Adipocyte (in vitro differentiated cells): ENCODE measurements at places on chromosomes 3 and 15.
A peak's percentile ranks its signal among the peaks of the same experiment; 100 is the strongest.

- DNase-seq = no peak
Observed at GRCh38 chr3:46085421-46086082, 58.3 kb upstream of the XCR1 start.

DNA sequence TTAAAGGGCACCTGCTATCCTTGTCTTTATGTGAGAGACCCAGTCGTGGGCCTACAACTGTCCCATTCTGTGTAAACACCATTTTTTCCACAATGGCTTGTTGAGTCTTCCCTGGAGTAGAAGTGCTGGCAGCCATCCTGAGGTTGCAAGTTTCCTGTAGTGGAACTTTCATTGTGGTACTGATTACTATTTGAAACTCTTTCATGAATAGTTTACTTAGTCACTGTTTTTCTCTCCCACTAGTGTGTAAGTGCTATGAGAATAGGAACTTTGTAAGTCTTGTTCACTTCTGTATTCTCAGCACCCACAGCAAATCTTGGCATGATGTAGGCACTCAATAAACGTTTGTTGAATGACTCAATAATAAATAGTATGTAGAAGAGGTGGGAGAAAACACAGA, 48.6 kb downstream of the RARB start:
- DNase-seq = no peak

GRCh38 chr3:124441766-124442165, 288.5 kb upstream of the UMPS start:
- DNase-seq = no peak

DNA sequence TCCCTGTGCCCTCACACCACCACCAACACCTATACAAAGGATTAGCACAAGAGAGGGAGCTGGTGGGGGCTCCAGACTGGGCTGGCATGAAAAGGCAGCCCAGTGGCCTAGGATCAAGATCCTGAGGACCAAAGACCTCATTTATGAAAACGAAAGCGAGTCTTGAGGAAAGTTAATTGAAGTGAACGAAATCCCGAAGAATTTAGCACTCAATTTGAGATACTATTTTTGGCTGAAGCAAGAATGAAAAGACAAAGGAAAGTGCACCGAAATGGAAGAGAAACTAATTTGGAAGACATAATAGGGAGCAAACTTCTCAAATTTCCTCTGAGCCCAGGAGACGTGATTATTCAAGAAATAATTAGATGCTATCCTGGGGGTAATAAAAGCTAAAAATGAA, 68.7 kb upstream of the SLC6A11 start:
- DNase-seq = no peak

DNA sequence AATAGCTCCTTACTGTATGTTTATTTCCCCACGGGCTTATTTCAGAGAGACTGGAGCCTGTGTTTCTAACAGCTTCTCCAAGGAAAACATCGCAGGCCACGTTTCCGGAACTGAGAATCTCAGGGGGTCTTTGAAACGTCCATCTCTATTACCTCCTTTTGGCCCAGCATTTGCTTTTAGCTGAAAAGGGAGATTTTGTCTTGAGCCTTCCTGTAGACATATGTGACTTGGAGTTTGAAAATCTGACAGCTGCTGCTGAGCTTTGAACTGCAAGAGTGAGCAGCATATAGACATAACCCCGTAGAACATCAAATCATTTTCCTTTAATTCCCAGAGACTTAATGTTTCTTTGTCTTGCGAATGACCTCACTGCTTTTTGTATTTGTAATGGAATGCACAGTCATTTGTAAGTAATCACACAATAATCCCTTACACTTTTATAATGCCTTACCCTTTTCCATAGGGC, 54.6 kb downstream of the LPP start:
- DNase-seq = peak; percentile 46

DNA sequence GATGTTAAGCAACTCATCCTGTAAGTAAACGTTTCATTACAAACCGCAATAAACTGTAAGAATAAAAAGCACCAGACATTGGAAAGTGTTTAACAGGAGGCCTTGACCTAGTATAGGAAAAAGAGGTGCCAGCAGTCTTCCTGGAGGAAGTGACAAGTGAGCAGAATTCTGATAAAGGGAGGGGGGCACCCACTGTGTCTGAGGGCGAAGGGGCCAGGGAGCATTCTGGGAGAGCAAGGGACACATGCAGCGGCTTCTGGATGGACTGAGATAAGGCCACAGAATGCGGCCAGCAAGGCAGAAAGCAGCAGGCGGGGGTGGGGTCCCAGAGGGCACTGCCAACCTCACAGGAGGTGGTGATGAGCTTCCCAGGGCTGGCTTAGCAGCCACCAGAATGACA, 80.2 kb downstream of the MTHFS start:
- DNase-seq = no peak

- peak; percentile 57 for DNase-seq
Observed at GRCh38 chr15:29045717-29046116, 159.9 kb downstream of the APBA2 start.

DNA sequence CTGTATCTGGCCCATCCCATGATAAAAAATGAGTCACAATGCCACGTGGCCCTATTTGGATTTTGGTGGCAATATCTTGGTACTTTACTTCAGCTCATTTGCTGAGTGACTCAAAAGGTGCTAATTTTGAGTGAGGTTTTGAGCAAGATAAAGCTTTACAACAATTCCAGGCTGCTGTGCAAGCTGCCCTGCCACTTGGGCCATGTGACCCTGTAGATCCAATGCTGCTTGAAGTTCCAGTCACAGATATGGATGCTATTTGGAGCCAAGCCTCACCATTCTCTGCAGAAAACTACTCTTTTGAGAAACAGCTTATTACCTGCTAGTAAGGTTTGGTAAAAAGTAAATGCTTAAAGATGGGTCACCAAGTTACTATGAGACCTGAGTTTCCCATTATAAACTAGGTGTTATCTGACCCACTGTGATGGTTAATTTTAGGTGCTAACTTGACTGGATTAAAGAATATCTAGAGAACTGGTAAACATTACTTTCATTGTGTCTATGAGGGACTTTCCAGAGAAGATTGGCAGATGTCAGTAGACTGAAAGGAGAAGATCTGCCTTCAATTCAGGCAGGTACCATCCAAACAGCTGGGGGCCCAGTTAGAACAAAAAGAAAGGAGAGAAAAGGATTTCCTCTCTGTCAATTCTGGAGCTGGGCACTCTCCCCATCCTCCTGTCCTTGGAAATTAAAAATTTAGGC, 1083.9 kb downstream of the DIPK2A start:
- DNase-seq = no peak

DNA sequence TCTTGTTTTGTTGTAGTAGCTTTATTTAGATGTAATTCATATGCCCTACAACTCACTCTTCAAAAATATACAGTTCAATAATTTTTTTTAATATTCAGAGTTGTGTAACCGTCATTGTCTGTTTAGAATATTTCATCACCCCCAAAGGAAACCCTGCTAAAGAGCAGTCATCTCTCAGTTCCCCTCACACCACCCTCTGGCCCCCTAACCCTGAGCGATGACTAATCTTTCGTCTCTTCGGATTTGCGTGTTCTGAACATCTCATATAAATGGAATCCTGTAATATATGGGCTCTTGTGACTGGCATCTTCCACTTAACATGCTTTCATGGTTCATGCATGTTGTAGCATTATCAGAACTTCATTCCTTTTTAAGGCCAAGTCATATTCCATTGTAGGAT, 183.8 kb downstream of the ATG7 start:
- DNase-seq = peak; percentile 79

- DNase-seq = no peak
Observed at GRCh38 chr3:43005981-43006380, 26.9 kb downstream of the GASK1A start.

GRCh38 chr15:40333922-40334492, 6.7 kb downstream of the CCDC9B start:
- peak; percentile 60 for DNase-seq

DNA sequence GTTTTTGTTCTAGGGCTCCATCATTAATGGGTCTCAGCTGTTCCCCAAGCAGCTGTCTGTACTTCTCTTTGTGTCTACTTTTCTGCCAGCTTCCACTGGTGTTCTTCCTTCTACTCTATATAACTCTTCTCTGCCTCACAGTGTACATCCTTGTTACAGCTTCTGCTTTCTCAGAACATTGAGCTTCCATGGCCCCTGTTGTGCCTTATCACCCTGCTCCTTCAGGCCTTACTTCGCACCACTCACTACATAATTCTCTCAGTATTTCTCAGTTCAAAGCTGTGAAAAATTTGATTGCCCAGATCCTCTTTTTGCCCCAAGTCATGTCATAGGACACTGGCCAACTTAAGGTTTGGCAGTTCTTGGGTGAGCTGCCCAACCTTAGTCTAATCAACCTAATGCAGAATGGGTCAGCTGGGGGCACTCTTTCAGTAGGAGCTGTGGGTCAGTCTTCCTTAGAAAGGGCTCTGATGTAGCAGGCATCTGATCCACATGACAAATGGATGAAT, 28.9 kb downstream of the CSTA start:
- no peak for DNase-seq

- DNase-seq = no peak
Observed at GRCh38 chr3:107861422-107861821, 229.4 kb downstream of the CD47 start.

DNA sequence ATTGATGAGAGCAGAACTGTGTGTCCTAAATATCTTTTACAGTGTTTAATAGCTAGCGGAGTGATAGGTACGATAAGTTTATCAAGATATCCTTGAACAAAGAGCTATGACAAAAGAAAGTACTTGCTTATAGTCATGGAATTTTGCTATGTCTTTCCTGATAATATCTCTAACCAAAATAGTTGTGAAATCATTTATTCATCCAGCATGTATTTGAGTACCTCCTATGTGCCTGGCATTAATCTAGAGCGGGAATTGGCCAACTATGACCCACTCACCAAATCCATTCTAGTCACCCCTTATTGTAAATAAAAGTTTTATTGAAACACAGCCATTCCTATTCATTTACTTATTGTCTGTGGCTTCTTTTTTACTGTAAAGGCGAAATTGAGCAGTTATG, 46.6 kb downstream of the ZFAND6 start:
- peak; percentile 74 for DNase-seq

GRCh38 chr3:152291649-152292066, 22.9 kb downstream of the MBNL1 start:
- DNase-seq = no peak

GRCh38 chr3:183439515-183439914, 11.1 kb upstream of the MCF2L2 start:
- no peak for DNase-seq

GRCh38 chr15:40825661-40826422, 2.7 kb downstream of the PPP1R14D start:
- peak; percentile 62 for DNase-seq

- no peak for DNase-seq
Observed at GRCh38 chr3:19559724-19560442, 374.1 kb downstream of the EFHB start.

DNA sequence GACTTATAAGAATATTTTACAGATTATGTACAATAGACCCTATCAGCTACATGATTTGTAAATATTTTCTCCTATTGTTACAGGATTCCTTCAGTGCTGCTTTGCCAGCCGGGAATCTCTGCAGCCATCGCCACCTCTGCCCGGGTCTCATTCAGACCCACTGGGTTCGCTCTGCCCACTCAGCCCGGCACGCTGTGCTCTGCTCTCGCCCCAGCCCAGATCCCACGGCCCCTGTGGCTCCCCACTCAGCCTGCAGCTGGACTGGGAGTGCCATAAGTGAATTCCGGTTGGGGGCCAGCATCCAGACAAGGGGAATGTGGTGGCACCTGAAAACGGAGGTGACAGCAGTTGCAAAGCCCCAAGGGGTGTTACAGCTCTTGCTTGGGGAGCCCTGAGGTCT, 71.8 kb downstream of the NPAP1 start:
- no peak for DNase-seq

DNA sequence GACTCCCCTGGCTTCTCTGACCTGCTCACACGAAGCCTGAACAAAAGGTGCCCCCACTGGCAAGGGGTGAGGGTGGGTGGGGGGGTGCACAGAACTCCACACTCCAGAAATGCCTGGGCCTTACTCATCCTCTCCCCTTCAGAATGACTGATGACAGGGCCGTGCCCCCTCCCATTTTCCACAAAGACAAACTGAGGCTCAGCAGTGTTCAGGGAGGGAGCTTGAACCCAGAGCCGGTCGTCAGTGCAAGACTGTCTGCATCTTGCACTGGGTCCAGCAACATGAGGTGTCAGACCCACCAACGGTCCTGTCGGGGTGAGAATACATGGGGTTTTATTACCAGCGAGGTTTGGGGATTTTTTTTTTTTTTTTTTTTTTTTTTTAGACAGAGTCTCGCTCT, 15.3 kb downstream of the IGDCC3 start:
- no peak for DNase-seq

DNA sequence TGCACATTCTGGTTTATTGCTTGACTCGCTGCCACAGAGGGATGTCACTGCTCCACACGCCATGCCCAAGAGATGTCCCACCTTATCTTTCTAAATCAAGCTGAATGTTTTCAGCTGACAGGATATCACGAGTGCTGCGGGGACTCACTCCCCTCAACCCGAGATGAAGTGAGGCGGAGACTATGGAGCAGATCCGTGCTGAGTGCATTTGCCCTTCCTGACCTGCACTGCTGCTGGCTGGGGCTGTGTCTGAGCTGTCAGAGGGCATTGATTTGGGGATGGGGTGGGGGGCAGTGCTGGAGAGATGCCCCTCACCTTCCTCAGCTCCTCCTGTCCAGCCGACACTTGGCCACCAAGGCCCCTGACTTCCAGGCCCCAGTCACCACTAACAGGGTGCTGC, 40.5 kb upstream of the CSPG4 start:
- no peak for DNase-seq

- DNase-seq = no peak
Observed at GRCh38 chr15:64398575-64398974, 10.9 kb downstream of the TRIP4 start.

GRCh38 chr3:39361252-39361927, 21.8 kb upstream of the SLC25A38 start:
- no peak for DNase-seq

DNA sequence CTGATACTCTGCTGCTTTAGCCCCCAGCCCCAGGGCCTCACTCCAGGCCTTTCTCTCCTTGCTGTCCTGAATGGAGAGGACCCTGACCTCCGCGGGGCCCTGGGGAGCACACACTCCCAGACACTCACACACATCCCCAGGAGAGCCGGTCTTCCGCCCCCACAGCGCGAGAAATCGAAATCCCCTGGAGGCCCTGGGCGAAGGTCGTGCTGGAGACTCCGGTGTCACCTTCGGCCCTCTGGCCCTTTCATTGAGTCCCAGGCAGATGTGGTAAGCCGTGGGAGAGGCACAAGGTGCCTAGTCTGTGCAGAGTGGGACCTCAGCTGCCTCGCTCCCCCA, 848 bp upstream of the GOLGA8B start:
- DNase-seq = no peak

DNA sequence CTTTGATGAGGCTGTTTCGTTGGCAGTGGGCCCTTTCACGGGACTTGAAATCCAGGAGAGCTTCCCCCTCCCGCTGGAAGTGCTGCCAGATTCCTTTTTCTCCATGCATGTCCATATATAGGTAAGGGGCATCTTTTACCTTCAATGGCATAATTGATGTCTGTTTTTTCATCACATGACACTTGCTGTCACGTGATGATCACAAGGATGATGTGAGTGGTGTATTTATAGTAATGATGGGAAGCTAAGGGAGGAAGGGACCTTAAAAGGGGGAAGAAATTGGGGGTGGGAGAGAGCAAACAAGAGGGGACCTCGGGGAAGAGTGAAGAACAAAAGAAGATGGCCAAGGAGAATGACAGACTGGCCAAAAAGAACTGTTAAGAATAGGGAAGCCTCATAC, 11.3 kb upstream of the SUSD5 start:
- no peak for DNase-seq
